ENCODE measurements at places on chromosomes 11 and 22.

DNA sequence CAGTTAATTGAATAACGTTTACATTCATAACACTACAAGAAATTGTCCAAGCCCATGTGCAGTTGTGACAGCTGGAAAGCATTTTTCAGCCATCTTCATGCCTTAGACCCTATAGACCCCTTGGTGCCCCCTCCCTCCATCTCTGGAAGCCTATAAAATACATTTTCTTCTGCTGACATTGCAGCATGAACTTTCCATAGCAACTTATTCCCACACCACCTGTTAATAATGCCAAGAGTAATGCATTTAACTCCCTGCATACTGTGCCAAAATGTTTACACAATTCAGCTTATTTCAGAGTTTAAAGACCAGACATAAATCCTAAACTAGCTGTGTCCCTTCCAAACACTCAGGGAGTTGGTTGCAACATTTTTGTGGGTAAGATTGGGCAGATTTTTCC is 143.0 kb upstream of the ARHGAP20 start:
- H3K4me1 ChIP-seq = no peaks in the 10 kb centered on the region
- H3K36me3 ChIP-seq = no peaks in the 10 kb centered on the region
- no peaks in the 10 kb centered on the region for H3K27me3 ChIP-seq
- no peak for DNase-seq
- no peak overlapping the region for H3K27ac ChIP-seq

DNA sequence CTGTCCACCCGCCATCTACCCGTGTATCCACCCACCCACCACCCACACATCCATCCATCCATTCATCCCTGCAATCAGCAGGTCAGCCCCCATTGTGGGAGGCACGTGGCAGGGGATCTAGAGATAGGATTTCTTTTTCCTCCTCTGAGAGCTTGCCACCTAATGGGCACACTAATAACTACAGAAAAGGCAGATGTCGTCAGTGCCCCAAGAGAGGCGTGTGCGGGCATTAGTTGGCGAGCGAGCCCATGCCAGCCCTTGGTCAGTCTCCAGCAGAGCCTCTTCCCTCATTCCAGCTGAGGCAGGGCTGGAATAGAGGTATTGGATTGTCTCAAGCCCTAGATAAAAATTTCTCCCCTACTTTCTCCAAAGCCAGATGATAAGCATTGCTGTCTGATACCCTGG is 9.7 kb downstream of the USP2 start:
- no peaks in the 10 kb centered on the region for H3K27me3 ChIP-seq
- H3K27ac ChIP-seq = no peak overlapping the region
- peaks cover 27% of the 10 kb centered on the region for H3K4me1 ChIP-seq

GRCh38 chr22:29784451-29785361 is 17.5 kb downstream of the UQCR10 start:
- no peak for DNase-seq
- no peak overlapping the region for H3K27ac ChIP-seq
- H3K27me3 ChIP-seq = no peaks in the 10 kb centered on the region
- H3K4me3 ChIP-seq = no peak overlapping the region
- no peaks in the 10 kb centered on the region for H3K36me3 ChIP-seq
- 0 out of 2 replicates have a peak, but pooled peaks cover 2% of the 10 kb centered on the region for H3K4me1 ChIP-seq

DNA sequence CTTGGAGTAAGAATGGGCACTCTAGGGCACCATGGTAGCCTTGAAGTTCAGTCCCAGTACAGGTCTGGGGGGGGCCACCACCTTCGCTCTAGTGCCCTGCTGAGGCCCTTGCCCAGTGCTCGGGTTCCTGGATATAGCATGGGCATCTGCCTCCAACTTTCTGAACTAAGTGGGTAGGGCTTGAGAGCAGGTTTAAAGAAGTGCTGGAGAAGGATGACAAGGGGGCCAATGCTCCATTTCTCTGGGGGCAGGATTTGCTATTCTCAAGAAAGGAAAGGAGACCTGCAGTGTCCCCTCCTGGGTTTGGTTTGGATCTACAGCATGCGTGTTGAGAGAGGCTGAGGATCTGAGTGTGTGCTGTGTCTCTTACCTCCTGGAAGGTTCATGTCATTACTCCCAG is 82.2 kb upstream of the SUSD2 start:
- no peak overlapping the region for H3K27ac ChIP-seq
- peaks cover 3% of the 10 kb centered on the region for H3K36me3 ChIP-seq
- no peaks in the 10 kb centered on the region for H3K4me1 ChIP-seq
- DNase-seq = no peak

GRCh38 chr22:49749885-49750510 is 77.7 kb downstream of the BRD1 start:
- H3K4me1 ChIP-seq = peaks cover 2% of the 10 kb centered on the region
- H3K4me3 ChIP-seq = no peak overlapping the region
- no peaks in the 10 kb centered on the region for H3K36me3 ChIP-seq
- DNase-seq = no peak
- H3K27me3 ChIP-seq = no peaks in the 10 kb centered on the region

DNA sequence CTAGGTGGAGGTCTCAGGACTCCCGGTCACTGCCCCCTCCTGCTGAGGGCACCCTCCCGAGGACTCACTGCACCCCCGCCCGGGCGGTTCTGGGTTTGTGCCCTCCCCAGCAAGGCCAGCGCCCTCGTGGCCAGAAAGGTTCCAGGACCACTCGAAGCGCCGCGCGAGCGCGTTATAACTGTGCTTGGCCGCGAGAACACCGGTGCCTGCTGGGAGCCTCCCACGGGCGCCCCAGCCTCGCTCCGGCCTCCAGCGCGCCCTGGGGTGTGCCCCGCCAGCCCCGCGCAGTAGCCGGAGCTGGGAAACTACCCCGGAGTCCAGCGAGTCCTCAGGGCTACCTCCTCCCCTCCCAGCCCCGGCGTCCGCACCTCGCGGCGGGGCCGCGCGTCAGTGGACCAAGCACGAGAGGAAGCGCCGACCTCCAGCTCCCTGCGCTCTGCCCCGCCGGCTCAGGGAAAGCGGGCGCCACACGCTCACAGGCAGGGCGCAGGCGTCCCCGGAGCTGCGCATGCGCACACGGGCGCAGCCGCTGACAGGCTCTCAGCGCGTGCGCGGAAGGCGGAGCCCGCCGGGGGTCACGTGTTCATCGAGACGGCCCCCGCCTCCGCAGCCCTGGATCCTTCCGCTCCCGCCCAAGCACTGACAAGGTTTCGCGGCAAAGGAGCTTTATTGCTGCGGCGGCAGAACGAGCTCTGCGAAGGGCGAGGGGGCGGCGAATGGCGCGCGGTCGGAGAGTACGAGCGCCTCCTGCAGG is at the start of gene SCO2:
SCO2 (minus strand) TSS at position 495 of the 754 bp plus-strand sequence. CDS start 1,187 bp downstream, outside the sequence.
- H3K27ac ChIP-seq = no peak within 1 kb of the TSS
- H3K4me1 ChIP-seq = peaks cover 13% of the 10 kb centered on the region
- peak within 1 kb of the TSS; percentile 78 for H3K4me3 ChIP-seq
- H3K36me3 ChIP-seq = peaks cover 14% of the 10 kb centered on the region
- peak; percentile 96 for DNase-seq

DNA sequence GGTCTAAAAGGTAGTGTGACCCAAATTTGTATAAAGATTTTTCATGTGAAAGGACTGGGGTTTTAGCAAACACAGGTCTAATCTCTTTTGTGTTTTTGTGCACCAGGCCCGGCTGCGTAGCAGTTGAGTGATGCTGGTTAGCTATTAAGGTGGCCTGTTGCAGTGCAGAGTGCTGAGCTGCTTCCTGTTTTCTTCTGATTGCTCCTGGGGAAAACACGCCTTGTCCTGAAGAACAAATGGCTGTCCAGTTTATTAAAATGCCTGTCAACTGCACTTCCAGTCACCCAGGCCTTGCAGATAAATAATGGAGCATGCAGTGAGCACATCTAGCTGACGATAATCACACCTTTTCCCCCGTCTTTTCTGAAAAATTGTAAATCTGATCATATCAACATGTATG is 1.8 kb downstream of the SRSF8 start:
- H3K4me1 ChIP-seq = no peaks in the 10 kb centered on the region
- no peak for DNase-seq
- peak overlapping the region; percentile 74 for H3K4me3 ChIP-seq
- no peak overlapping the region for H3K27ac ChIP-seq
- no peaks in the 10 kb centered on the region for H3K27me3 ChIP-seq
- no peaks in the 10 kb centered on the region for H3K36me3 ChIP-seq

GRCh38 chr22:27804470-27805297 is 3.1 kb upstream of the MN1 start:
- no peak overlapping the region for H3K27ac ChIP-seq
- peaks cover 23% of the 10 kb centered on the region for H3K27me3 ChIP-seq
- peak overlapping the region; percentile 37 for H3K4me3 ChIP-seq
- peaks cover 20% of the 10 kb centered on the region for H3K4me1 ChIP-seq
- peak; percentile 86 for DNase-seq
- H3K36me3 ChIP-seq = no peaks in the 10 kb centered on the region

DNA sequence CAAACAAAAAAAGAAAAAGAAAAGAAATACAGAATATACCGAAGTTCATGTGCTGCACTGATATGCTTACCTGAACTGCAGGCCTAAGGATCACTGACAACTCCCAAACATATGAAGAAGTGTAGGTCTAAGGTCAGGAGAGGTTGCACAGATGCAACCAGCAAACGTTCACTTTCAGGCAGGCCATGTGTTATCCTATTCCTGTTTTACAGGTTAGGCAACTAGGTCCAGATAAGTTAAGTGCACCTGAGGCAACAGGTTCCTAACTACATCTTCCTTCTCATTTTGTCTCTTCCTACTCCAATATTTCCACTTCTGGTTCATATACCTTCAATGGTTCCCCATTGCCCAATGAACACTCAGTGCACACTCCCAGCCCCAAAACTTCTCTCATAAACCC is 15.1 kb downstream of the PI4KA start:
- H3K27ac ChIP-seq = no peak overlapping the region
- no peak for DNase-seq
- no peaks in the 10 kb centered on the region for H3K36me3 ChIP-seq
- H3K4me3 ChIP-seq = no peak overlapping the region
- H3K27me3 ChIP-seq = no peaks in the 10 kb centered on the region

DNA sequence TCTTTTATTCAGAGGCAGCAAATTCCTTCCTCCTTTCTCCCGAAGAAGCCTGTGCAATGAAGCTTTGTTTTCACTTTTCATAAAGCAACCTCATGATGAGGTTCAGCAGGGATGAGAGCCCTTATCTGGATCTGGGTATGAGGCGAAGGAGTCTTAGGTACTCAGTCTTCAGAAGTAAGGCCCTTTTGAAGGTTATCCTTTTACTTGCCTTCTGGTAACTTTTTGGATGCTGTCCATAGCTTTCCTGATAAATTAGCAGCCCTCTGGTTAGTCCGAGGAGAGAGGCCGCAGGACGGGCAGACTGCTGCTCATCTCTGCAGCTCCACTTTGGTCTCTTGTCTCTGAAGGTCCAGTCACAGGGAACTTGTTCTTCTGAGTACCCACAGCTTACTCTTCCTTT is 1.1 kb downstream of the TRIM22 start:
- H3K27me3 ChIP-seq = no peaks in the 10 kb centered on the region
- H3K36me3 ChIP-seq = no peaks in the 10 kb centered on the region
- peak overlapping the region; percentile 30 for H3K4me3 ChIP-seq
- peaks cover 4% of the 10 kb centered on the region for H3K4me1 ChIP-seq
- 0 out of 2 replicates have a peak overlapping the region, but pooled peaks have one; percentile 32 for H3K27ac ChIP-seq

DNA sequence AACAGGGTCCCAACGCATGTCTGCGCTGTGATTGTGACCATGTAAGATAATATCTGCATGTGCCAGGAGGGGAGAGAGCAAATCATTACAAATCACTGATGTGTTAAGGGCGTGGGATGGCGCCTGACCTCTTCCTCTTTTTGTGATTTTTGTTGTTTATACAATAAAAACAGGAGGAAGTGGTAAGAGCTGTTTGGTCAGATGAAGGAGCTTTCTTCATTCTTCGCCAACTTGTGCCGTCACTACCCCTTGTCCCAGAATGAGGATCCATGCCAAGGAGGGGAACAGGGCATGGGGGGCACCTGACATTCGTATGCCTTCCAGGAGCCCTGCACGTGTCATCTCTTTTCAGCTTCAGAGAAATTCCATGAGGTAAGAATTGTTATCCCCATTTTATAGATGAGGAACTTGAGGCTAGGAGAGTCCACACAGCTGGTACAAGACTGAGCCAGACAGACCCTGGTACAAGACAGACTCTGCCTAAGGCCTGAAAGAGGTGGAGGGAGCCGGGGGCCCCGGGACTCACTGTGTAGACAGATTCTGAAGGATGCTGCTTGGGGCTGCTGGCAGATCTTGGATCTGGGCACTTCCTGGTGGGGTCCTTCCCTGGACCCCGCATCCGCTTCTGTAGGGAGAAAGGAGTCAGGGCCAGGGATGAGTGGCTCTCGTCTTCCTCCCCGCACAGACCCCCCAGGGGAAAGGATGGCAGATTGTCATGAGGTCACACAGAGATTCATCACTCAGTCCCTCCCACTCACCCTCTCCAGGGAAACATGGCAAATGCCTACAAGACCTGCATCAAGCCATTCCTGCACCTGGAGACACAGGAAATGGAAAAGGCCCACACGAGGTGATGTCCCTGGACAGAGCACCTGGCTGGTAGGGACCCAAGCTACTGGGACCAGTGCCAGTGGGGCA is 34.6 kb downstream of the NFAM1 start:
- H3K36me3 ChIP-seq = no peaks in the 10 kb centered on the region
- no peaks in the 10 kb centered on the region for H3K27me3 ChIP-seq
- no peak overlapping the region for H3K27ac ChIP-seq
- H3K4me1 ChIP-seq = no peaks in the 10 kb centered on the region
- no peak for DNase-seq

DNA sequence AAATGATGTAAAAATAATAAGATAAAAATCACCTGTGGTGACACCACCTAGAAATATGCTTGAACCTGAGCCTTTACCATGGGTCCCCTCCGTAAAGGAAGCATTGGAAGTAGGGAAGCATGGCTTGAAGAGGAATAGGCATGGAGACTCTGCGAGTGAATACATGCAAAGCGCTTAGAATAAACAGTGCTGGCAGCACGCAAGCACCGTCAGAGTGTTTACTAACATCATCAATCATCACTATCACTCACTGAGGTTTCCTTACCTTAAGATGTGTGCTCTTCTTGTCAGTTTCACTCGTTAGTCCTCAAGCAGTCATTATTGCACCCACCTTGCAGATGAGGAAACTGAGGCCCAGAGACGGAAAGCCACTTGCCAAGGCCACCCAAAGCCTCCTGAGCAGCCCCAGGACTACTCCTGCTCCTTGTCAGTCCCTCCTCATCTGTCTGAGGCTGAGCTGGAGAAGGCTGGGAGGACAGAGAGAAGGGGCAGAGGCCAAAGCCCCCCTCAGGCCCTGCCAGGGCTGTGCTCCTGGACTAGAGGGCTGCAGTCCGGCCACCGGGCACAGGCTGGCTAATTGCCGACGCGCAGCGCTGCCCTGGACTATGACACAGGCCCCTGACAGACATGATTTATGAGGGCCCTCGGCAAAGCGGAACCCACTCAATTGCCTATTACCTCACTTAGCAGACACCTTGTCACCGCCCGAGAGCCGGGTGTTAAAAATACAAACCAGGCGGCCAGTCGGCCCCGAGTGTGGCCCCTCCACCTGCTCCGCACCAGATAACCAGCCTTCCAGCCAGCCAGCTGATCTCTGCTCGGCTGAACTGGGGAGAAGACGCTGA is 168.9 kb downstream of the MN1 start:
- H3K4me1 ChIP-seq = peaks cover 13% of the 10 kb centered on the region
- H3K36me3 ChIP-seq = no peaks in the 10 kb centered on the region
- H3K4me3 ChIP-seq = no peak overlapping the region
- no peaks in the 10 kb centered on the region for H3K27me3 ChIP-seq
- no peak for DNase-seq
- H3K27ac ChIP-seq = no peak overlapping the region
